Kasumi-1 (cell line): ENCODE measurements at places on chromosomes 5 and 9.
A peak's percentile ranks its signal among the peaks of the same experiment; 100 is the strongest.

GRCh38 chr9:97697837-97698236, 697 bp upstream of the XPA start:
- no peak for DNase-seq

- DNase-seq = no peak
These were observed 25.0 kb downstream of the LARP1 start for GRCh38 chr5:154780128-154780527.

DNA sequence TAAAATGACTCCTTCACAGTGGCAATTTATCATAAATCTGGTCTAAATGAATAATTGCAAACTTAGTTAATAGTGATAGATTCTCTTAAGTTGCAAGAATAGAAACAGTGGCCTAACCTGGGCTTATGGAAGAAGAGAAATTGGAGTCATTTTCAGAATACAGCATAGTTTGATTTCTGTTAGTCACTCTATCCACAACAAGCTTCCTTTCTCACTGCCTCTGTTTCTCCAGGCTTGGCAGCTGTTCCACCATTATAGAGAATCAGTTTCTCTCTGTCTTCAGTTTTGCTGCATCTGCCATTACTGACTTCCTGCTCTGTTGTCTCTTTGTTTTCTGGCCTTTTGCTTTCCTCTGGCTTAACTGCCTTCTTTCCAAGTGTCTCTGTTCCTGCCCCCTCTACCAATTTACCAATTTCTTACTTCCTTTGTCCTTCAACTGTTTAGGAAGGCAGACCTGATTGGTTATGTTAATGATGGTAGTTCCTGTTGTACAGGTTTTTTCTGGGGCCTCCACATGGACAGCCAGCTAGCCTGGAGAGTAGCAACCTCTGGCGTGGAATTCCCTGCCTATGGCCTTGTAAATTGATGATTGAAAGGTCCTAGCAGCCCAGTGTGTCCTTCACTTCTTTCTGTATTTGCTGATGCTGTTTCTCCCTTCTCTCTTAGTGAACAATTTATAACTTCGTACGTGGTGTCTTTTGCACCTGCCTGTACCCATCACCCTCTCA, 75.9 kb upstream of the RASGRF2 start:
- DNase-seq = no peak

DNA sequence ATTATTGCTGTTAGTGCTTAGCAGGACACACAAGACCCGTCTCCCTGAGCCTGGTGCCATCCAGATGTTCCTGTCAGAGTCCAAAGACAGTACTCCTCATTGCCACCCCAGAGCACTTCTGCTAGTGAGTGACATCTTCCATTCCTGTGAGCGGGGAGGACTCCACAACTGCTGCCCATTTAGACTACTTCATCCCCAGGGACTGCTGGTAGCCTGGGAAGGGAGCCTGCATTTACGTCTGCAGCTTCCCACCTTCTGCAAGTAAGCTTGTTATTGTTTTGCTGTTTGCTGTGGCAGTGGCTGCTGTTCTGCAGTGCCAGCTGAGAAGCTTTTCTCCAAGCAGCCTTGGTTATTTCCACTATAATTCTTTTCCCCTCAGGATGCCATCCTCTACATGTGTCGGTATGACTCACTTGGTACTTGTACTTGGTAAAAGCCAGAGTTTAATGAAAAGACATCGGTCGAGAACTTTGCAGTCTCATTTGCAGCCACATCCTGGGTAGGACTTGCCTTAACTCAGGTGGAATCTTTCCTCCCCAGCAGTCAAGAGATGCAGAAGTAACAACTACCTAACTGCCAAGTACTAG, 10.6 kb upstream of the MAP1B start:
- DNase-seq = no peak

- no peak for DNase-seq
These were observed 242.2 kb downstream of the PJA2 start for GRCh38 chr5:109167586-109167985.

GRCh38 chr9:124429530-124429867, 14.3 kb upstream of the PSMB7 start:
- DNase-seq = no peak

DNA sequence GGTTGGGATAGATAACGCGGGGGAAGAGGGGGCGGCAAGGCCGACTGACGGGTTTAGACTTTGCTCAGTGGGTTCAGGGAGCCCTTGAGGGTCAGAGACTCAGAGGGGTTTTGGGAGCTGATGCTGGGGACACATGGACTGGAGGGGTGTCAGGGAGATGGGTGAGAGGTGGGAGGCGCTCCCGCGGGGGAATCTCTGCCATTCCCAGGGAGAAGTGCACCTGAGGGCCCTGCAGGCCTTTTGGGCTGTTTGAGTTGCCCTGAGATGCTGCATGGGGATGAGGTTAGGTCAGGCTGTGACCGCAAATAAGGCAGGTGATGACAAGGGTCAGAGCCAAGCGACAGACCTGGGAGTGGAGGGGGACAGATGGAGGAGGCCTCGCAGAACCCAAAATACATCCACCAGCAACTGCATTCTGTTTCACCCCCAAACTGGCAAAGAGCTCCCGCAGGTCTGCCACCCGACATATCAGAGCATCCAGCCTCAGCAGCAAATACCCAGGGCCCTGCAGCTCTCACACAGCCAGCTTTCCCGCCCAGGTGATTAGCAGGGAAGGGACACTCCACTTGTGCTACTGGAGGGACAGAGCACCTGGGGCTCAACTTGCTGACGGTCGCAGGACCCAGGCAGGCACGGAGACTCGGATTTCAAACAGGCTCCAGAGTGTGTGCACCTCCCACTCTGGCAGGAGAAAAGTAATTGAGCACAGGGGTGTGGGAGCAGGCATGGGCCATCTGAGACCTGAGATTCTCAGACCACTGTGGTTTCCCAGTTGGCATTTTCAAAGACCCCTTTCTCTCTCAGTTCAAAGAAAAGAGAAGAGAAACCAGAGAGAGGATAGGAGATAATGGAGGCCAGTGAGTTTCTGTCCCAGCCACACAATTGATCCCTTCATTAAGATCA, 26.4 kb downstream of the TMOD1 start:
- no peak for DNase-seq

GRCh38 chr5:127697894-127698600, 5.1 kb upstream of the CCDC192 start:
- DNase-seq = no peak

DNA sequence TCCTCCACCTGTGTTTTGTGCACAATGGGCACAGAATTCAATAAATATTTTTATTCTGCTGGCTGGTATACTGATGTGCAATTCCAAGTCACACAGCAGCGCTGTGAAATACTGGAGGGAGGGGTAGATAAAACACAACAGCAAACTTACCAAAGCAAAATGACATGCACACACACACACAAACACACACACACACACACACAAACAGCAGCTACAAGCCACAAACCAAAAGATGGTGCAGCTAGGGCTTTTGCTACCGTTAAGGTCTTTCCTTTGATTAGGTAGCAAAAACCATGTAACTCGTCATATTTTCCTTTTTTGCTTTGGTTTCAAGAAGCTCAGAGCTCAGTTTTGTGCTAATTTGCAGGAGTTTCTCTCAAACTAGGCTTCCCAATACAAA, 1.8 kb upstream of the TBCA start:
- DNase-seq = no peak

DNA sequence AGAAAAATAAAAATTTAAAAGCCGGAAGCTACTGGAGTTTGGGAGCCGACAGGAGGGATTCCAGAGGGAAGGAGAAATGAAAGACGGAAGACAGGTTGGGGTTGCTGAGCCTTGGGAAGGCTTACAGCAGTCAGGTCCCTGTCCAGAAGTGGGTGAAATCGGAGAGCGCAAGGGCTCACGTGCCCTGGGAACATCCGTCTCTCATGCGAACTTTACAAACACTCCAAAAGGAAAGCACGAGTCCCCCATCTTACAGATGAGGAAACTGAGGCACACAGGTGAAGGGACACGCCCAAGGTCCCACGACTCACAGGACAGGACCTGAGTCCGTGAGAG, 347 bp upstream of the OLFML2A start:
- no peak for DNase-seq

DNA sequence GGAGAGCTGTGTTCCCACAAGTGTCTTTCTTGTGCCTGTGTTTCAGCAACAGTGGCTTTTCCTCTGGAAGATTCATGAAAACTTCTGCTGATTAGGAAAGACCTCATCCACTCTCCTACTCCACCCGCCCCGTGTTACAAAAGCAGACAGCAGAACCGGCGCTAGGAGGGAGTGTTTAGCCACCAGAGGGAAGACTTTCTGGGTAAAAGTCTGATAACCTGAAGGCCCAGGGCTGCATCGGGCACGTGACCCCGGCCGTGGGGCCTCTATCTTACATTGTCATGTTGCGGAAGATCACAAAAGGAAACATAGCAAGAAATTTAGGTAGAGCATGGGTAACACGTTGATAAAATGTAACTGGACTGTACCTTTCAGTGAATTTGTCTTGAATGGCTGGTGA, 32.0 kb upstream of the DMRT2 start:
- DNase-seq = peak; percentile 49

DNA sequence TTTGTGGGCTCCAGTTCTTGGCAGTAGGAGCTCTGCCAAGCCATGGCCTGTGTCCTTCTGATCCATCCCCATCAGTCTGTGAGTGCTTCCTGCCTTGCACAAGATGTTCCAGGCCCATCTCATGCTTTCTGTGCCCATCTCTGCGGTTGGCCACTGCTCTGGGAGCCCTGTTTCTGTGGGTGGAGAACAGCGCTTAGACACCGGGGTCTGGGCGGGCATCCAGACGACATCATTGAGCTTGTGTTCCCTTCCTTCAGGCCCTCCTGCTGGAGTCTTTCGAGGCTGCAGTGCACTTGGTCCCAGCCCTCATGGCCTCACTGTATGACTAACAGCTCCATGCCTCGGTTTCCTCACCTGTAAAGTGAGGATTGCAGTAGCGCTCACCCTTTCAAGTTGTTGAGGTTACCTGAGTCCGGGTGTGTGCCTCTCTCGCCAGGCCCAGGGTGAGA, 14.9 kb upstream of the CARD19 start:
- no peak for DNase-seq

DNA sequence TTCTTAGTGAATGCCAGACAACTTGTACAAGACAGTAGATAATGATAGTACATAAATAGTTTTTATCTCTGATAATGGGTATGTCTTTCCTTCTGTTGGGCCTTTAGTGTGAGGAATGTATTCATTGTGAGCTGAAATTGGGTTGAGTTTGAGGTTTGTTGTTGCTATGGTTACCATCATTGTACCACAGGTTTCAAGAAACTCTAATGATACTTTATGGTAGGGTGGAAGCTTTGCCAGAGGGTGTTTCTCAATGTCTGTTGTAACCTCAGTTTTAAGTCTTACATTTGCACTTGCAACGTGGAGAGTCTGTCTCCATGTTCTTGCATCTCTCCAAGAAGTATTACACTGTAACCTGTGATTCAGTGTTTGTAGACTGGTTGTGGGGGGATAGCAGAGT, 1550.1 kb downstream of the MAT2B start:
- DNase-seq = no peak

DNA sequence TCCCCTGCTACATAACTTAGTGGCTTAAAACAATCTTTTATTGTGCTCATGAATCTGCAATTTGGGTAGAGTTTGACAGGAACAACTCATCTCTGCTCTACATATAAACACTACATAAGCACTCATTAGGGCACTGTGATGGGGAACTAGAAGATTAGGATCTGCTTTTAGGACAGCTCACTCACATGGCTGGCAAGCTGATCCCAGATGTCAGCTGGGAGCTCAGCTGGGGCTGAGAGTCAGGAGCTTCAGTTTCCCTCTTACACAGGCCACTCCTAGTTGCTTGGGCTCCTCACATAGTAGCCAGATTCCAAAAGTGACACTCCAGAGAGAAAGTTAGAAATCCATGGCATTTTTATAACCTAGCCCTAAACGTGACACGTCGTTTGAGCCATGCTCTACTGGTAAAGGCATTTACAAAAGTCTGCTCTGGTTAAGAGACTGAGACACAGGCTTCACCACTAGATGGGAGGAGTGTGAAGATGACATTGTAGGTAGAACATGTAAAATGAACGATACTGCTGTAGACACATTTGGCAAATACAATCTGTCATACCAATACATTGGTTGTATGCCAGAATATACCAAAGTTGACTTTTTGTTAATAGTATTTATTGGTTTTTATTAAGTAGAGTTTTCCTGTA, 23.6 kb downstream of the SCAI start:
- DNase-seq = no peak

DNA sequence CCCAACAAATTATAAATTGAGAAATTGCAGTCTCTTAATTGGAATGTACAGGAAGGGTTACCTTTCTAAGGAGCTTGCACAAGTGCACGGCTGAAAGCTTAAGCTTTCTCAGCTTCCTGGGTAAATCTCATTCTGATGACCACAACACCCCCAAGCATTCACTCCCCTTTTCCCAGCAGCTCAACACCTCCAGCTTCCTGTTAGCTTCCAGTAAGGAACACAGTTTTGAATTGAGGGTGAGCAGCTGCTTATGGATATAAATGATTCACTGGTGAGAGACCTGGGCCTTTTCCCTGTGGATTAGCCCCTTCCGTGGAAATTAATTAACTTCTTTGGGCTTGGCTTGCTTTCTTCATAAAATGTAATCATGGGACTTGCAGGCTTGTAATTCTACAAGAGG, 101.2 kb downstream of the SLC28A3 start:
- no peak for DNase-seq

DNA sequence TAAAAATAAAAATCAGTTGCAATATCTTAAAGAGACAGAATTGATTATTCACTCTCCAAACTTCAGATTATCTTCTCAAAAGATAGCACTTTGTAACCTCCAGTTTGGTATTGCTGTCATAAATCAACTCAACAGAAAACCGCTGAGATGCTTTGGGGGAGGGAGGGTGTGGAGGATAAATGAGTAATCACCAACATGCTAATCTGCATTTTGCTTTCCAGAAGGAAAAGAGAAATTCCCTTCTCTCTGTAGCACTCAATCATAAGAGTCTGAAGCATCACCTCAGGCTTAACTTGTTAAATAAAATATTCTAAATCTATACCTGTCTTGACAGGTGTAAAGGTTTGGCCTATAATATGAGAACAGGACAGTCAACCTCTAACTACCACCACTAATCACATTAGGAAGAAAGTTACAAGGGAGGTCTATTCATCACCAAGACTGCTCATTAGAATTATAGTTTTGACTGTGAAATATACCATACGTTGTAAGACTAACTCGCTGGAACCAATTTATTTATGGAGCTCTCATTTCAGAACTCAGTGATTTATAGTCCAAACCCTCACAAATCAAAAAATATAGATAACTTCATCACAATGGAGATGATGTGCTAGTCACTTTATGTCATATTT, 89.0 kb downstream of the PIK3R1 start:
- no peak for DNase-seq

DNA sequence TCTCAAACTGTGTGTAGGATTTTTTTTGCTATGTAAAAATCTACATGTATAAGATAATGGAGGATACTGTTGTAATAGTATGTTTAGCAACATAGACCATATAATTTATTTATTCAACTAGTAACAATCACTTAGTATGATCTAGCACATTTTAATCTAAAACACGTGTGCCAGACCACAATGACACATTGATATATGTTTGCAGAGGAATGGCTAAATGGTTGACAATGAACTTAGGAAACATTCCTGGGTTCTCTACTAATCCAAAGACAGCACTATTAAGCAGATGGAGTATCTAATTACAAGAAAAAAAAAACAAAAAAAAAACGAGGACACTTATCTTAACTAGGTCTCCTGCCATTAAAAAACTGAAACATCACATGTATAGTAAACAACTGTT, 261.7 kb upstream of the PAPPA start:
- no peak for DNase-seq

GRCh38 chr9:128937310-128938165, 9.9 kb downstream of the DOLK start:
- DNase-seq = no peak
